ENCODE measurements at places on chromosomes 7 and 10.

DNA sequence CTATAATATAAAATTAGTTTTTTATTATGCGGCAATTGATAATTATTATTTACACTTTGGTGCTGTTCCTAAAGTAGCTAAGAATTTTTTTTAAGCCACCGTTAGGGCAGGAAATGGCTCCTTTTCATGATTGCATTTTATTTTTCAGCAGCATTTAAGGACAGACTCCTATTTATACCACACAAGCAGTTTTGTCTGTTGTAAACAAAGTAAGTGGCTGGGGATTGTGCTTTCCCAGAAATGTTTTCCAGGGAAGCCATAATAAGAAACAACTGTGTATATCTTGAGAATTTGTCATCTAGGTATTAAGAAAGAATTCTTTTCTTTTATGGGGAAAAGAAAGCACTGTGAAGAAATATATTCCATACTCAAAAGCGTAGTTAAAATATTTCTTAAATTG lies 232.0 kb downstream of the VTI1A start:
- DNase-seq = no peak

GRCh38 chr7:111025006-111025405 lies 65.9 kb upstream of the LRRN3 start:
- DNase-seq = no peak

DNA sequence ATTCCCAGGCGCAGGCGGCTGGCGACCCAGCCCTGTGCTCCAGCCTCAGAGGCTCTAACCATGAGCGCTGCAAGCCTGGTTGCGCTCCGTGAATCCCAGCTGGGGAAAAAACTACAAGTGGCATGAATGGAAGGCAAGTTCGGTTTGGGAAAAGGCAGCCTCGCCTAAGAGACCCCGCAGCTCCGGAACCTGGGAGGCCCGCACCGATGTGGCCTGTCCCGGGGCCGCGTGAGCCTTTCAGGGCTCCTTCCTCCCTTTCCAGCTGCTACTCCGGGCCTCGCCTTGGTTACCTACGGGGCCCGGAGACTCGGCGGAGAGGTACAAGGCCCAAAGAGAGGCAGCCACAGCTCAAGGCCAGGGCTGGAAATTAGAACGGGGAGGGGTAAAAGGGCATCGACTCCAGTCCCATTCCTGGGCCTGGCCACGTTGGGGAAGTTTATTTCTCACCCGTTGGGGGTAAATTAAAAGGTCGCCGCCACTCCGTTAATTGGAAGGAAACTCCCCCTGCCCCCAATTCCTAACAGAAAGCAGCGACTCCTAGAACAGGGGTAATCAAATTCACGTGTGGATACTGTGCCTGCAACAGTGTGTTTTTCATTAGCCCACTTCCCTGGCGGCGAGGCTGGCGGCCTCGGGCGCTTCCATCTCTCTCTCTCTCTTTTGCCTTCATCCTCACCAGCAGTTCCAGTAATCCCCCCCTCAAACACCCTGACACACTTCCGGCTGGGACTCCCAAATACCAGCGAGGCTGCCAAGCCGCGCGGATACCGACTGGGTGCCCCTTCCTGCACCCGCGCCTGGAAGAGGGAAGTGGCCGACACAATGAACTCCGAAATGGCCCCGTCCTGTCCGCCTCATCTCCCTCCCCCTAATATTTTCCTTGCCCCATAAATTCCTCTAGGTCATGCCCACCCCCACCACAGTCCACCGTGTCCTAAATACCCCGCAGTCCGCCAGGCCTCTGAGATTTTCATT lies 1.5 kb upstream of the HOXA9 start:
- peak; percentile 42 for DNase-seq

GRCh38 chr10:767211-767610 lies 77.7 kb upstream of the DIP2C start:
- DNase-seq = no peak

GRCh38 chr7:80699045-80699638 lies 60.7 kb downstream of the CD36 start:
- DNase-seq = no peak

DNA sequence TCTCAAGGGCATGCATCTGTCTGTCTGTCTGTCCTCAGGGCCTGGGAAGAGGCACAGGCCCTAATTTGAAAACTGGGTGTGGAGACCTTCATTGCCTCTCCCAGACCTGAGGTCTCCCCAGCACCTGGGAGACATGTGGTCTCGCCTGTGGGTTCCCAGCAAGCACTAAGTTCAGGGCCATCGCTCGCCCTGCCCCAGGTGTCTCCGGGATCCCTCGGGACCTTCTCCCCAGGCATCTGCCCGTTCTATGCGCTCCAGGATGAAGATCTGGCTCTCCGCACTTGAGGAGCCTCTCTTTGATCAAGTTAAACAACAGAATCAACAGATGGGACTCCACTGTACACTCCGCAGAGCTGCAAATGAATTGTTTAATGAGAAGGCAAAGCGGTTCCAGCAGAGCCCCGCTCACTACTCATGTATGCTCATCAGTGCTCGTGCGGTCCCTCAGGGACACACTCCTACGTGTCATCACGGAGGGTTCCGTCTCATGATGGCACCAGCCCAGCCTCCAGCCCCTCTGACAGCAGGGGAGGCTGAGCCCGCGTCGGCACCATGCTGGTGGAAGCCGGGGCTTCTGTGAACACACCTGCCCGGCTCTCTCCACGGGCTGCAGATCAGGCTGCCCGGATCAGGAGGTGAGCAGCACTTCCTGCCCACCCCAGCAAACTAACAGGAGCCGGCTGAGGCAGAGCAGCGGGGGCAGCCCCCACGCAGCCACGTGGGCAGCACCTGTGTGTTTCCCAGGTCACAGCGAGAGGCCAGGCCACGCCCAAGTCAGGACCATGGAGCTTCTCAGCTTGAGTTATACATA lies 132.8 kb downstream of the TCERG1L start:
- DNase-seq = no peak

DNA sequence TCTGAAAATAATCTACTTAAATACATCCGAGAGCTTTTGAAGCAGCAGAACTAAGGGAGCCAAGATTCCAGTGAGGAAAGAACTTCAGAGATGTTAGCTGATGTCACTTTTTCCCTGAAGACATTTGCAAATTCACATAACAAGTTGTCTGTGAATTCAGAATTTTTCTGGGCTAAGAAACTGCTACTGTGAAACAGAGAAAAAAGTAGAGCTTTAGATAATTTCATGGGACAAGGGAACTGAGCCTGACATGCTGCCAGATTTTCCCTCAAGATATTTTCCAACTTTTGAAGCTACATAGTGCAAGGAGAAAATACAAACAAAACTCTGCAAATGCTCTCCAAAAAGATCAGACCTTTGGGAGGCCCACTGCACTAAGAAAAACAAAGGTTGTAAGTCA lies 484.2 kb downstream of the ANKRD7 start:
- no peak for DNase-seq

GRCh38 chr7:1975581-1975980 lies 257.2 kb downstream of the MAD1L1 start:
- DNase-seq = no peak

DNA sequence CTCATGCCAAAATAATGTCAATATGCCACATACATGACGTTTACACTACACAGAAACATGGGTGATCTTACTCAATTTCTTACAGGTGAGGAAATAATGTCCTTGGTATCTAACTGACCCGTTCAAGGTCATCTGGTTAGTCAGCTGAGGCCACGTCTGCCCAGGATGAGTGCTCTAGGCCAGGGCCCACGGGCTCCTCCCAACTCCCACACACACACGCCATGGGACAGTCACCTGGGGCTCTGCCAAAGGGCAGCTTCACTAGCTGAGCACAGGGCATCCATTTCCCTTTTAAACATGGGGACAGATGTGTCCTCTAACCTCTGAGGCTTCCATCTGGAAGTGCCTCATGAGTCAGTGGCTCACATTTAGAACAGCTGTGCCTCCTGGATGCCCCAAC lies 123.9 kb downstream of the TNS3 start:
- DNase-seq = no peak

- no peak for DNase-seq
Measured at GRCh38 chr10:130727766-130728490, 583.6 kb downstream of the TCERG1L start.

GRCh38 chr7:51123322-51124019 lies 193.1 kb downstream of the COBL start:
- DNase-seq = no peak

GRCh38 chr7:96410126-96410839 lies 88.4 kb upstream of the SLC25A13 start:
- no peak for DNase-seq

DNA sequence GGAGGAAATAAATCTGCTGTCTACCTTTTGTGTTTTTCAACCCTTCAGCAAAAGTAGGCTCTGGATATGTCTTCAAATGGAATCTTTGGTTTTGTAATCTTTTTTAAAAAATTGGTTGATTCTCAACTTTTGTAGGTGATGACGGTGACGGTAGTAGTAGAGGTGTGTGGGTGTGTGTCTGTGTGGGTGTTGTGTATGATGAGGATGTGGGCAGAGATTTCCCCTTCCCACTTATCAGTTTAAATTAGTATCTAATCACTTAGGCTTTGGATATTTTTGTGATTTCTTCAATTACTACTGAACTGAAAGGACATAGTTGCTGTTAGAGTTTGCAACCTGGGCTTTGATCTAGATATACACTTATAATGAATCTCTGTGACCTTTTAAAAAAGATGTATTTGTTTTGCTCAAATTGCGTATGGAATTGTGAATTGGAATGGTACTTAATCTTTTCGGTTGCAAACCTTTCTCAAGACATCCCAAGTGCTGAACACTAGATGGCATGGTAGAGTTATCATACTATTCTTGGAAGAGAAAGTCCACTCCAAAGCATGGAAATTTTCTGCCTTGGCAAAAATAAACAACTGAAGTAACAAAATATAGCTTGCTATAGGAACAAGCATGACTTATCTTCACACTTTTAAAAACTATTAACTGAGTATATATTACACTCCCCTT lies 51.9 kb upstream of the A1CF start:
- DNase-seq = no peak

DNA sequence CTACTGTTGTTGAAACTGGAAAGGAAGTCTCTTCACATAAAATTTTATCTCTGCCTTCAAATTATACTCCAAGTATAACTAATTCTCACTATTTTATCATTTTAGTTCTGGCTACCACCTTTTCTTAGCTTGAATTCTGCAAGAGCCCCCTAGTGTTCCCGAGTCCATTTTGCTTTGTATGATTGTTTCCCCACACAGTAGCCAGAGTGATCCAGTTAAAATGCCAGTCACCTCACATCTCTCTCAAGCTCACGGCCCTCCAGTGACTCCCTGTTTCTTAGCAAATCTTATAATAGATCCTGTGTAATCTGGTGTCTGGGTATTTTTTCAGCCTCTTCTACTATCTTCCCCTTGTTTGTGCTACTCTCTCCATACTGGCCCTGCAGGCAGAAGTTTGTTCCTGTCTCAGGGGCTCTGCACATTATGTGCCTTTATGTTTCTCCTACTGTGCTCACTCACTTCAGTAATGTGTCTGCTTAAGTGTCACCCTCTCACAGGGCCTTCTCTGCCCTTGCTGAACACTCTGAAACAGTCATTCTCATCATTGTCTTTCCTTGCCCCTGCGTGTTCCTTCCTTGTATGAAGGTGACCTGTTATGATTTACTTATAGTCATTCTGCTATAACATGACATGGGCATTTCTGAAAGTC lies 8.9 kb downstream of the WAC start:
- no peak for DNase-seq

GRCh38 chr10:28478646-28479045 lies 54.3 kb upstream of the WAC start:
- no peak for DNase-seq

- no peak for DNase-seq
Measured at GRCh38 chr10:90111671-90112070, 410.3 kb downstream of the KIF20B start.

GRCh38 chr10:42926843-42927242 lies 144.2 kb downstream of the BMS1 start:
- DNase-seq = no peak

- no peak for DNase-seq
Measured at GRCh38 chr10:60549686-60550085, 160.0 kb upstream of the ANK3 start.

- DNase-seq = no peak
Measured at GRCh38 chr10:34299105-34299611, 515.9 kb downstream of the PARD3 start.

GRCh38 chr7:66013938-66014337 lies 31.9 kb upstream of the GUSB start:
- no peak for DNase-seq

GRCh38 chr7:143393267-143394041 lies 12.3 kb downstream of the ZYX start:
- no peak for DNase-seq

DNA sequence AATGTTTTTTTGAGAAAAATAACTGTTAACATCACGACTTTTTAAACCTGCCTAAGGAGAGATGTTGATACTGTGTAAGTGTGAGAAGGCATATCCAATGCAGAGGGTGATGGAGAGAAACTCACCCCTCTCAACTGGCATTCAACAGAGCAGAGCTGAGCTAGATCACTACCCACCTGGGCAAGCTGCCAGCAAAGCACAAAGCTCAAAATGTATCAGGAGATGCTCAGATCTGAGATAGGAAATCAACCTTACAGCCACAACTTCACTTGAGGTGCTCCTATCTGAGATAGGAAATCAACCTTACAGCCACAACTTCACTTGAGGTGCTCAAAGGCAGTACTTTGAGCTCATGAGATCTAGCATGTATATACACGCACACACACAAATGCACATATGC lies 151.5 kb upstream of the PDE1C start:
- DNase-seq = no peak

DNA sequence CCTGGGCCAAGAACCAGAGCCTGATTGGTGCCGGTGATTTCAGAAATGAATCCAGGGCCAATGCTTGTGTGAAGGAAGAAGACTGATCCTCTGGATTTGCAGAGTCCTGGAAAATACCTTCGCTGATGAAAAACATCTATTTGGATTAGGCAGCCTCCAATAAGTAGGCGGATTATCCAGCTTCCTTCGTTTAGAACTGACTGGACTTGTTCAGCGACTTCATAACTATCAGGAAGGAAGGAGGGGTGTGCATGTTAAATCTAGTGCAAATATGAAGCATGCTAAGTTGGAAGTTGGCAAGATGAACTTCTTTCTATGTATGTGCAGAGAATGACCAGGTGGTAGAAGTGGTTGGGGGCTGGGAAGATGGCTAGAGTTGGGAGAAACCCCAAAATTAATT lies 41.0 kb downstream of the NKX2-3 start:
- no peak for DNase-seq

DNA sequence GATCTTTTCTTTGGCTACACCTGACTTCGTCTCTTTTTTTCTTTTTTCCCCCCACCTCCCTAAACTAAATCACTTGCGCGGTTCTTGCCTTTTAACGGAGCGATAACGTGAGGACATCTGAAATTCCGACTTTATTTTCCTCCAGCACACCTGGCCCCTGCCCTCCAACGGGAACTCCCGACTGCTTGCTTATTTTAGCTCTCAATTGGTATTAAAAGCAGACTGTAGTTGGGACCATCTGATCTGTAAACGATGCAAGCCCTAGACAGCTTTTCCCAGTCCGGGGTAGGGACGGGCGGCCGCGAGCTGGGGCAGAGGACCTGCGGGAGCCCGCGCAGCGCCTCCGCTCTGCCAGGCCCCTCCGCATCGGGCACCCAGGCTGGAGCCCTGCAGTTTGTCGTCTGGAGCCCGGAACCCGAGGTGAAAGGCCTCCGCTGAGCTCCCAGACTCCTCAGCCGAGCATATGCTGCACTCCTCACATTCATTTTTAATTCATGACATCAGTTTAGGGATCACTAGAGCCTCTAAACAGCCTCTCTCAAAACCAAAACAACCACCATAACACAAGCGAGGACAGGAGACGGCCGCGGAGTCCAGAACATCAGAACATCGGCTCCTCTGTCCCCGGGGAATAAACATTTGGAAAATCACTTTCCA lies 10.0 kb upstream of the EMX2 start:
- DNase-seq = no peak
